PC-9 (cell line): ENCODE measurements at places on chromosomes 2 and 18.
A peak's percentile ranks its signal among the peaks of the same experiment; 100 is the strongest.

DNA sequence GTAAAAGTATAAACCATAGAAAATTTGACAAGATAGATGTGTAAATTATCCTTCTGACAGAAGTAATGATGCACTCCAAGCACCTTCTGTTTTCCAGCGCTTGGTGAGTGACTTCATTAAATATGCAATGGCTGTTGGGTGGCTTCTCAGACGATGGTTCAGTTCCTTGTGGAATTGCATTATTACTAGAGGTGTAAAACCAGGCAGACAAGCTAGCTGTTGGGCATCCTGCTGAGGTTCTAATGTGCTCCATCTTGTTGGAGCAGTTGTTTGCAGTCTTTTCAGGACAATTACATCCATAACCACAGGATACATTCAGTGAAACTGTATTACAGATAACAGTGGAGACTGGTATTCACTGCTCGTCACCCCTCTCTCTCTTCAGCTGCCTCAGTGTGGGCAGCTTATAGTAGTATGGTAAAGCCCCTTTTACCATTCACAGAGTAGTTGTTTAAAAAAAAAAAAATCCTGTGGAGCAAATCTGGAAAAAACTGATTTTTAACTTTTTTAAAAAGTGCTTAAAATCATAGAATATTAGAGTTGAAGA, 143.5 kb downstream of the AGPS start:
- DNase-seq, result no peak

GRCh38 chr18:63514888-63515678, 27.1 kb upstream of the SERPINB12 start:
- DNase-seq, result no peak

GRCh38 chr2:202215179-202215578, 23.2 kb downstream of the SUMO1 start:
- DNase-seq, result no peak

DNA sequence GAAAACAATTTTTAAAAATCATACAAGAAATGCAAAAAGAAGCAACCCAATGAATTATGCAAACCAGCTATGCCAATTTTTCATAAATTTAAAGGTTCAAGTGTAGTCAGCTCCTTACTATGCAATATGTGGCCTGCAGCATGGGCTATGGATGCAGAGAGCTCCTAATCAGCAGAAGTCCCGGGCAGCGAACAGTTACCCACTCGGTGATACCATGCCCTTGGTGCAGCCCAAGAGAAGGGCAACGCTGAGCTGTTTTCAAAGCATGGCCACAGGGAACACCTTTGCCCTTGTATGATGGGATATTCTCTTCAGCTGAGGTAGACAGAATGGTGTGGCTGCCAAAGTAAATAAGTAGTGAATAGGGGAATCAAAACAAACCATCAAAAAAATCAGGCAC, 17.3 kb upstream of the ARL5A start:
- DNase-seq, result no peak

GRCh38 chr2:177118636-177119035, 94.0 kb upstream of the HNRNPA3 start:
- no peak for DNase-seq

DNA sequence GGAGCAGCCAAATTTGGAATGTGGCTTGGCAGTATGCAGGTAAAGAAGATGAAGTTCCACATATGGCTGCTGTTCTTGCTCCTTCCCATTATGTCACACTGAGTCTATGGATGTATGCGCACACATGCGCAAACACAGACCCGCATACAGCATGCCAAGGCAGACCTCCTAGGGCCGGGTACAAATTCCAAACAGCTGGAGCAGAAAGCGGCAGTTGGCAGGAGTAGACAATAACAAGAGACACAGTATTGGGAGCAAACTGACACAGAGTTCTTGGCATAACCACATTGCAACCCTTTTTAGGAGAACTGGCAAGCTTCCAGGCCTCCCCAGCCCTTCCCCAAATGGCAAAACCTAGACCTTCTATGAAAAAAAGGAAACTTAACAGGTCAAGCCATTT, 268.9 kb downstream of the SP3 start:
- no peak for DNase-seq

DNA sequence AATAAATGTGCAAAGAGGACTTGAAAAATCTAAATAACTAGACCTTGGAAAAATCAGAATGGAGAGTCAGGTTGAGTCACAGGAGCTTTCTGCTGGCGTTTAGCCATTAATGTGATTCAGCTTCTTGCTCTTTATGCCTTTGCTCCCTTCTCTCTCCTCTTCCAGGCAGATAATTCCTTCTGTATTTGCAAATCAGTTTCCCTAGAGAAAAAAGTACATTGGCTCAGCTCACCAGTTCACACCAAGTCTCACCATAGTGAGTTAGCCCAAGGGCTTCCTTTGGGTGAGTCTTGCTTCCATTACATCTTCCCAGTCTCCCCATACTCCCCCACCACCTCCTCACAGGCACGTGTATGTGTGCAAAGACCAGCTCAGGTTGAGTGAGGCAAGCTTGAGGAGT, 73.6 kb downstream of the CYBRD1 start:
- no peak for DNase-seq

GRCh38 chr2:112164876-112165275, 26.7 kb downstream of the FBLN7 start:
- DNase-seq, result no peak

- no peak for DNase-seq
Measured at GRCh38 chr18:68445668-68446426, 269.1 kb downstream of the TMX3 start.

- DNase-seq, result no peak
Measured at GRCh38 chr2:199070322-199070949, 387.3 kb downstream of the SATB2 start.

DNA sequence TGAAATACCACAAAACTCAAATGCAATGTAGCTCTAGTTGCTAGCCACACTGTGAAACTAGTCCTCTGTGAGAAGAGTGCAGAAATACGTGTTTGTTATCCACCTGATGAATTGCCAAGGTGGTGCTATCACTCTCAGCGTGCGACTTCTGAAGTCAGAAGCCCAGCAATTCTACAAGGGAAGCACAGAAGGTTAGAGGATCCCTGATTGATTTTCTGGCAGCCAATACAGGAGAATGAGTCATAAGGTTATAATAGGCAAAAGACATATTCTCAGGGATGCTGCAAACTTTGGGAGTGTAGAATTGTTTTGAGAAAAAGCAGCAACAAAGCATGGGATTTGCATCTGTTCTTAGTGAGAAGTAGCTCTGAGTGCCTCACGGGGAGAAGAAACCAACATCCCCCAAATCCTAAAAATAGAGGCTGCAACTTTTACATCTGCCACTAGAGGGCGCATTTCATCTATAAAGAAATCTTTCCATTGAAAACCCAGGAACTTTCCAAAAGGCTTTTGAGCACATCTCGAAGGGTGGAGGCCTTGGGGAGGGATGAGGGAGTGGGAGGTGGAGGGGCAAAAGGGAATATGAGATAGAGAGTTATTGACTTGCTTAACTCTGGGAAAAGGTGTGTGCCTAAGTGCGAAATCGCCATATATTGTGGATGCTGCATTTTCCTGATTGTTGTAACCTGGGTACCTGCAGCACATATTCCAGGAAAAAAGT, 78.0 kb downstream of the TMEM182 start:
- DNase-seq, result no peak

DNA sequence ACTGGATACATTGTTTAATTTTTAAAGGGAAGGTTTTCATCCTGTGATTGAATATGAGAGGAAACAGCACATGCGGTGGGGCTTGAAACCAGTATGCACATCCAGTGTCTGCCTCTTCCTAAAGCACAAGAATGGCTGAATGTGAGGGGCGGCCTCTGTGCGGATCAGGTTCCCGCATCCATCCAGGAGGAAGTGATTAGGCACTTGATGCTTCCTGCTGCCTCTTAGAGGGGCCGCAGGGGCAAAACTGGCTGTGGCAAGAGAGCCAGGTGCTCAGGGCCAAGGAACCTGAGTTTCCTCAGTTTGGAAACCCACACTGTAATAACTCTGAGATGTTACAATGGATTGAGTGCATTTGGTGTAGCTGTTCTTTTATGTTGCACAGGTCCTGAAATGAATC, 48.8 kb downstream of the THNSL2 start:
- no peak for DNase-seq

- DNase-seq, result no peak
Measured at GRCh38 chr2:33377048-33377447, 99.4 kb upstream of the RASGRP3 start.

GRCh38 chr2:145615626-145616025, 1095.7 kb upstream of the ZEB2 start:
- DNase-seq, result no peak

DNA sequence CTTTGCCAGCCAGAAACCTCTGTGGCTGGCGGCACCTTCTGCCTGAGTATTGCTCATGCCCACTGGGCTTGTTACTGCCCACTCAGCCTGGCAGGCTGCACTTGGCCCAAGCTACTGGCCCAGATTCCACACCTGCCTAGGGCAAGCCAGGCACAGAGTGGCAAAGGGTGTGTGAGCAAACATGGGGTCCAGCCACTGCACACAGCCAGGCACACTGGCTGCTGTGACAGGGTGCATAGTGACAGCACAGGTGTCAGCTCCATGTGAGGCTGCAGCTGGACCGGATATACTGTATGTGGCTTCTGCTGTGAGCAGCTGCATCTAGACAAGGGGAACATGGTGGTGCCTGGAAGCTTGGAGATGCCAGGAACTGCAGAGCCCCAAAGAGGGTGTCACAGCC, 113.9 kb downstream of the COPS8 start:
- DNase-seq, result no peak

DNA sequence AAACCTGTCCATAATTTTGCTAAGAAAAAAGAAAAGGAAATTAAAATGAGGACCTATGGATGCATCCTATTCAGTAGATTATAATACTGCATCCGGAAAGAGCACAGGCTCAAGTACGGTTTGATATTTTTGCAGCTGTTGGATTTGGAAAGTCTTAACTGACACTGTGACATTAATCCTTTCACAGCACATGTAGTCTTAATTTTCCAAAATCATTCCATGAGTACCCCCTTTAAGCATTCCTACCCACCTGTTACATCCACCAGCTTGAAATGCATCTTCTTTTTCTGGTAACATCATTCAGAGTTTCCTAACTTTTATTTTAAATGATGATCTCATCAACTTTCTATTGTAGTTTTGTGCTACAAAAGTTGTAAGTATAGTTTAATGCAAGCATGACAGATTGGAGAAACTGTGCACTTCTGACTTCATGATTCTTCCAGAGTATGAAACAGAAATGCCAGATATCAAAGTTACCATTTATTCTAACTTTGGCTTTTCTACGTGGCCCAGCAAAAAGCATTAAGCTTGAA, 113.5 kb downstream of the ESCO1 start:
- no peak for DNase-seq

DNA sequence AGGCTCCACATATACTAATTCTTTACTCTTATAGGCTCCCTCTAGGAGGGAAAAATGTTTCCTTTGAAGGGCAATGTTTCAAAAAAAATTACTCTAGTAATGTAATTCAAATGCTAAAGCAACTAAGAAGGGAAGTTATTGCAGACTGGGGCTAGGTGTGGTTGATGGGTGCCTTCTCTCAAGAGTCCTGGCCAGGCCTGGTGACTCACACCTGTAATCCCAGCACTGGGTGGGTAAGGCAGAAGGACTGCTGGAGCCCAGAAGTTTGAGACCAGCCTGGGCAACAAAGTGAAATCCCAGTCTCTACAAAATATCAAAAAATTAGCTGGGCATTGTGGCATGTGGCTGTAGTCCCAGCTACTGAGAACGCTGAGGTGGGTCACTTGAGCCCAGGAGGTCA, 31.2 kb upstream of the CDKL4 start:
- peak; percentile 38 for DNase-seq

DNA sequence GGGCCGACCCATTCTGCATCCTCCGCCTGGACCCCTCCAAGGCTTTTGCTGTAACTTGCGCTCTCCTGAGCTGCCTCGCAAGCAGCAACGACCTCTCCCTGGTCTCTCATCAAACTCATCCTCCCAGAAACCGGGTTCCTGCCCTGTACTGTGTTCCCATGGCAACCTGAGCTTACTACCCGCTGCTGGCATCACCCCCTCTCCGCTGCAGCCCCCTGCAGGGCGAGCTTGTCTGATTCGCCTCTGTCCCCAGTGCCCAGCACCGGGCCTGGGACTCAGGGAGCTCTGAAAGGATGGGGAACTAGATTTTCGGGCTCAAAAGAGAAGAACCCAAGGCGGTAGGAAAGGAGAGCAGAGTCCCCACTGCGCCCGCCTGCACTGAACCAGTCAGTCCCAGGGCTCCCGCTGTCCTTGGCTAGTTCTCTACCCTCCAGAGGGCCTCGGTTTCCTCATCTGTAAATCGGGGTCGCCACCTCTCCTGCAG, 463 bp downstream of the HS1BP3 start:
- DNase-seq, result no peak

- no peak for DNase-seq
Measured at GRCh38 chr2:239604861-239605260, 204.0 kb upstream of the HDAC4 start.

- peak; percentile 45 for DNase-seq
Measured at GRCh38 chr2:49914281-49914680, 760.0 kb upstream of the FSHR start.

DNA sequence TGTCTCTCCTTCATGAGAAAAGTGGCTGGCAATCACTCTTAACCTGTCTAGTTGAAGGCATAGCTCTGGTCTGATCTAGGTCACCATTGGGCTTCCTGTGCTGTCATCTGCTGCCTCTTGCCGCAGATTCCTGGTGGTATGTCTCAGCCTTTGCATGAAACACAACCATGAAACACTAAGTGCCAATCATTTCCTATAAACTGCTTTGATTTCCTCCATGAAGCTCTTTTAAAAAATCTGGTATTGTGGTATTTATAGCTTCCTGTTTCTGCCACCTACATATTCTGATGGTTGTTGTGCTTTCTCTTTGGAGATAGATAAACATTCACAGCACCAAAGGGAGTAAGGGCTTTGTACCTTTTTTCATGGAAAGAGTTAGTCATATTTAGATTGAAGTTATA, 120.0 kb upstream of the EPC2 start:
- no peak for DNase-seq

DNA sequence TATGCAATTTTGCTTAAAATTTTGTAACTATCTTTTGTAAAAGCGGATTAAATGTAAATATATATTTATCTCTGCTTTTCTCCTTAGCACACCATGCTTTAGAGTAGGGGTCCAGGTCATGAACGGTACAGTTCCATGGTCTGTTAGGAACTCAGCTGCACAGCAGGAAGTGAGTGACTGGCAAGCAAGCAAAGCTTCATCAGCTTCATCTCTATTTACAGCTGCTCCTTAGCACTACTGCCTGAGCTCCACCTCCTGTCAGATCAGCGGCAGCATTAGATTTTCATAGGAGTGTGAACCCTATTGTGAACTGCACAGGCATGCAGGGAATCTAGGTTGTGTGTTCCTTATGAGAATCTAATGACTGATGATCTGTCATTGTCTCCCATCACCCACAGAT, 959.0 kb upstream of the SLC39A10 start:
- no peak for DNase-seq

GRCh38 chr2:156396126-156396525, 40.1 kb upstream of the GPD2 start:
- peak; percentile 54 for DNase-seq

- no peak for DNase-seq
Measured at GRCh38 chr2:160838691-160839090, 321.5 kb upstream of the TANK start.

GRCh38 chr2:4576075-4576474, 872.7 kb downstream of the DCDC2C start:
- DNase-seq, result no peak
